ENCODE measurements at places on chromosomes 16 and 17.

DNA sequence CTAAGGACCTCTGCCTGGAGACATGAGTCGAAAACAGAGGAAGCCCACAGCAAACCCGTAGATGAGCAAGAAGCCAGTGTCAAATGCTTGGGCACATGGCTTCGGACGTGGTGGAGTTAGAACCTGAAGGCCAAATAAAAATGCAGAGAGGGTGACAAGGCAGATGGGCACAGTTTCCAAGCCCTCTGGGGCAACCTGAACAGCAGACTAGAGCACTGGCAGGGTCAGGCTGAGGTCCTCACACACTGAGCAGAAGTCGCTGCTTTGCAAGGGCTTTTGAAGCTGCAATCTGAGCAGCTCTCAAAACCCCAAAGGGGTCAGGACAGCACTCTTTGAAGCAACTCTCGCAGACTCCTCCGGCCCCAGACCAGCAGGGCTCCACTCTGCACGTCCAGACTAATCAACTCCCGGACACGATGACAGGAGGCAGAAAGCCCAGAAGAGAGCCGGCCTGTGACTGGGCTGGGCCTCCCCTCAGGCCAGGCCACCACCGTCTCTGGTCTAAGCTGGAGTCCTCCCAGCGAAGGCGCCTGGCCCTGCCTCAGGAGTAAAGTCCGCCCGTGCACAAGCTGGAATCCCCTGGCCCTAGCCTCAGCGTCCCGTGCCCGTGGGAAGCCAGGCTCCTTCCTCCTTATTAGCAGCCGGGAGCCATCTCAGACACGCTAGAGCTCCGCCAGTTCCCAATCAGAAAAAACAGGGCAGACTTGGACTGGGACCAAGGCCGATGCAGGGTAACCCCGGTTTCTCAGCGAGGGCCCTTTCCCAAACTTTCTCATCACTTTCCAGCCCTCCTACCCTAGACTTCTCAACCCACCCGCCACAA is 924 bp downstream of the SMARCD2 start:
- DNase-seq: no peak

DNA sequence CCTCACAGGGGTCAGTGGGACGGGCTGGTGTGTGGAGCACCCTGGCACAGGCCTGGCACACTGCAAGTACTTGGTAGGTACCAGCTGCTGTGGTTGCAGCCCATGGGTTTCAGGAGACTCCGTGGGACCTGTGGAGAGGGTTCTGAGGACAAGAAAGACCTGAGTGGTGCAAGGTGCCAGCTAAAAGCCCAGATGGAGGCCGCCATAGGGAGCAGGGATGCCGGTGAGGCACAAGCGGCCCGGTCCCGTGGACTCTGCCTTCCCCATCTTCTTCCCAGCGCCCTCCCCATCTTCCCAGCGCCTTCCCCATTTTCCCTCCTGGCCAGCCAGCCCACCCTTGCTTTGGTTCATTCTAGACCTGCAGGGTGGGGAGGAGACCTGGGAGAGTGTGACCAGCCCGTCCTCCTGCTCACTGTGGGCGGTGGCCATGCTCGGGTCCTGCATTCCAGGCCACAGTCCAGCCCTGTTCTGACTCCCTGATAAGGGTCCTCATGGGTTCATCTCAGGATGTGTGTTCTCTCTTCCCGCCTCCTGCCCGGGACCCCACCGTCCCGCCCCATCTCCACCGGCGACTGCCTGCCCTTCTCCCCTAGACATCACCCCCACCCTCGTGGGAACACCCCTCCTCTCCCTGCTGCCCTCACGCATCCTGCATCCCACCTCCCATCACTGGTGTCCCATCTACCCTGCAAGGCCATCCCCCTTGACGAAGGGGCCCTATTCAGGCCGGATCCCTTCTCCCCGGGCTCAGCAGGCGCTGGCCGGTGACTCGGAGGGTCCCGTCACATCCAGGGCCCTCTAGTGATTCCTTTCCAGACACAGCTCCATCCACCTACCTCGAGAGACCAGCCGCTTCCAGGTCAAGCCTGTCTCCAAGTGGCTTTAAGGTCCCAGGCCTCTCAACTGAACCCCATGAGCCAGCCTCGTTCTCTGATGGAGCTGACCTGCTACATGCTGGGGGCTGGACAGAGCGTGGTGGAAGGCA is 3.4 kb downstream of the ZNF469 start:
- no peak for DNase-seq

DNA sequence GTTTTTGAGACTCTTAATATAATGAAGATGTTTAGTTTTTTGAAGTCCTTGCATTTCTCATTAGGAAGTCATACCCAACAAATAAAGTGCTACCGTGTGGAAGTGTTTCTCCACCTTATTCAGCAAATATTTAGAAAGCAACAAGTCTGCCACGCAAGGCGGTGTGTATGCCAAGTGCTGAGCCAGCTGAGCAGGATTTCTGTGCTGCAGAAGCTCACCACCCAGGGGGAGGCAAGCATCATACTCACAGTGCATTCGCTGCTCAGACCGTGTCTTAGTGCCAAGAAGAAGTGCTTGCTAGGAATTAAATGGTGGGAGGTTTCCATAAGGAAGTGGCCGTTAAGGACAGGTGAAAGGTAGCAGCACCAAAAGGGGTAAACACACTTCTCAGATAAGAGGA is 111.2 kb downstream of the ARHGAP44 start:
- no peak for DNase-seq

GRCh38 chr17:83080858-83081683 is 1.7 kb downstream of the METRNL start:
- DNase-seq: no peak

DNA sequence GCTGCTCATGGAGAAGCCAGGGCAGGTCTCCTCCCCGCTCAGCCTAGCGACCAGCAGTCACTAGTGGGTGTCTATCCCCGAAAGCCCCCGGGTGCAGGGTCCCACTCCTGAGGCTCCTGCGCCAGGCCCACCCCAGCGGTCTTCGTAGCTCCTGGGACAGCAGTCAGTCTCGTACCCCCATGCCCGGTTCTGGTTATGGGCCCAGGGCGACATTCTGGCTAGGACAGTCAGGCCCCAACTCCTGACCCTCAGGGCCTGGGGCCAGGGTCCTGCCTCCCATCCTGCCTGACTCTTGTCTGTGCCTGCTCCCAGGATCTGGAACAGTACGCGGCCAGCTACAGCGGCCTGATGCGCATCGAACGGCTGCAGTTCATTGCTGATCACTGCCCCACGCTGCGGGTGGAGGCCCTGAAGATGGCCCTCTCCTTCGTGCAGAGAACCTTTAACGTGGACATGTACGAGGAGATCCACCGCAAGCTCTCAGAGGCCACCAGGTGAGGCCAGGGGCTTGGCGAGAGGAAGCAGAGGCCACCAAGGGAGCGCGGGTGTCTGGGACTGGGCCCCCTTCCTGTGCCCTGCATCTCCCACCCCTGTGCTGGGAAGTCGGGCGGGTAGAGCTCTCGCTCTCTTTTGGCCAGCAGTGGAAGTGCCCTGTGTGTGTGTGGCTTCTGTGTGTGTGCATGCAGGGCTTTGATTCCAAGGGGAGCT is 2.0 kb downstream of the GPS1 start:
- DNase-seq: no peak

DNA sequence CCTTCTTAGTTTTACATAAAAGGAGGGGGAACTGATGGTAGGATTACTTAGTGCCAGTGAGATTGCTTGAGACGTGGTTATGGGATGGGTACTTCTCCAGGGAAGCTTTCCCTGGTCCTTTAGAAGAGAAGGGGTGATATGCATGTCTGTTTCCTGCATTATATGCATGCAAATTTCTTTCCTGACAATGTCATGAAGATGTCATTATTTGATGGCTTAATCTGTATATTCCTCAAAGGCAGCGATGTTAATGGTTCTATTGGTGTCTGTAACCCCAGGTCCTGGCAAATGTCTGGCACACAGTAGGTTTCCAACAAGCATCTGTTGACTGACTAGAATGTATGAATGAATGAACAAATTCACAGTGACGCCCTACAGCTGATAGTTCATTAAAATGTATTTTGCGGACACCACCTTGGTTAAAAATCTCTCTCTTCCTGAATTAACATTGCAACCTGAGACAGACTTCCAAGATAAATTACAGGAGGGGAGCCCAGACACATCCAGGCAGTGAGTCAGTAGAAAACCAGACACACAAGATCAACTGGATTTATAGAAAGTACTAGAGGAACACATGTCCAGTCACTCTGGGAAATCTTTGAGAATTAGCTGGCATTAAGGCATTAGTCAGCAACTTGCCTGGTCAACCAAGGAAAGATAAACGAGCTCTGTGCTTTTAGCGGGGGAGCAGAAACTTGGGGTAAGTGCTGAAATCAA is 293.4 kb downstream of the XYLT1 start:
- no peak for DNase-seq

DNA sequence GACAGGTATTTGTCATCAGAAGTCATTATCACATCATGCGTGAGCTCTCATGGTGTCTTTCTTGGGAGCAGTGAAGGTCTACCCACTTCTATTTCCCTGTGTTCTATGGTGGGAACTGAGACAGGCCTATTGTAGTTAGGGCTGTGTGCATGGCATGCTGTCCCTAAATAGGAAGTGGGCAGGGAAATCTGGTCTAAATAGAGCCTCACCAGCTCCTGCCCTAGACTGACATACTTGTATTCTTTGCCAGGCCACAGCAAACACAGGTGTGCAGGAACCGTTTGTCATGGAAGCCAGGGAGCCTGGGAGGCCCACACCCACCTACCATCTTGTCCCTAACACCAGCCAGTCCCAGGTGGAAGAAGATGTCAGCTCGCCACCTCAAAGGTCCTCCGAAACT is 10.1 kb downstream of the SLC7A6 start:
- no peak for DNase-seq

- DNase-seq: no peak
These were observed 4.2 kb downstream of the OR3A2 start for GRCh38 chr17:3381957-3382356.

GRCh38 chr17:63774141-63774968 is at the start of gene DDX42:
DDX42 (plus strand) TSS chr17:63774170; CDS start chr17:63787050, 12,880 bp downstream.
- DNase-seq: peak; percentile 87

- DNase-seq: no peak
These were observed 208.1 kb upstream of the ASIC2 start for GRCh38 chr17:33501185-33501584.

DNA sequence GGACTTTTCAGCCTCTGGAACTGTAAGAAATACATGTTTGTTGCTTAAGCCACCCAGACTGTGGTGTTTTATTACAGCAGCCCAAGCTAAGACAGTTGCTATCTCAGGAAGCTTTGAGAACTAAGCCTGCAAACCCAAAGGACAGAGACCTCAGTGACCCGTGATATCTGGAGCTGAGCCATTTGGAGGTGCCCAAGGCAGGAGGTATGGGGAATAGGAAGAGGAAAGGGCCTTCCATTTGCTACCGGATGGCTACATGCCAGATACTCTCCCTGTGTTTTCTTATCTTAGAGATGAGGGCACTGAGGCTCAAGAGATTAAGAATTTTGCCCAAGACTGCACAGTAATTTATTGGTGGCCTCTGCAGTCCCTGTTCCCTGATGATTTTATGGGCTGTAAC is 622.1 kb upstream of the CDH5 start:
- no peak for DNase-seq

DNA sequence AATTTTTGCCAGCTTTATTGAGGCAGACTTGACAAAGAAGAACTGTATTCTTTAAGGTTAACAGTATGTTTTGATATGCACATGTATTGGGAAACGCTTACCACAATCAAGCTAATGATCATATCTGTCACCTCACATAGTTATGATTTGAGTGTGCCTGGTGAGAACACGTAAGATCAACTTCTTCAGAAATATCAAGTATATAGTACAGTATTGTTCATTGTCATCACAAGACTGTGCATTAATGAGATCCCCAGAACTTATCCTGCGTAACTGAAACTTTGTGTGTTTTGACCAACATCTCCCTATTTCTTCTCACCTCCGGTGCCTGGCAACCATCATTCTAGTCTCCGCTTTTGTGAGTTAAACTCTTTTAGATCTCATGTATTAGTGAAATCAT is 756.4 kb upstream of the EEF2KMT start:
- no peak for DNase-seq

GRCh38 chr16:84925092-84925772 is 86.1 kb downstream of the ZDHHC7 start:
- peak; percentile 52 for DNase-seq

DNA sequence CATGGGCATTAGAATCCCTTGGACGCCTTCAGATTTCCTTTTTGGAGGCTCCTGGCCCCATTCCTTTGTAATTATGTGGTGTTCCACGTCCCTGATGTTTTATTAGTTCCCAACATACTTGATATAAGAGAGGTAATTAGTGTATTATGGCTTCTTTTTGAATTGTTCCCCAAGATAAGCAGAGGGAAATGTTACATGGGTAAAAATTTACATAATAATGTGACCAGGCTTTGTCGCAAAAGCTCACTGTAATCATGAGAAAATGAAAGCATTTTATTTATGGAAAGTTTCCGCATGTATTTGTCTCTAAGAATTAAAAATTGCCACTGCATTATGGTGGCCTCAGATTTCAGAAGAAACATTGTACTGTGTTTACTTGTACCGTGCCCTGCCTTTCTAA is 177.8 kb downstream of the PRKCA start:
- DNase-seq: no peak

- no peak for DNase-seq
These were observed 266.6 kb downstream of the XYLT1 start for GRCh38 chr16:17204206-17204605.

DNA sequence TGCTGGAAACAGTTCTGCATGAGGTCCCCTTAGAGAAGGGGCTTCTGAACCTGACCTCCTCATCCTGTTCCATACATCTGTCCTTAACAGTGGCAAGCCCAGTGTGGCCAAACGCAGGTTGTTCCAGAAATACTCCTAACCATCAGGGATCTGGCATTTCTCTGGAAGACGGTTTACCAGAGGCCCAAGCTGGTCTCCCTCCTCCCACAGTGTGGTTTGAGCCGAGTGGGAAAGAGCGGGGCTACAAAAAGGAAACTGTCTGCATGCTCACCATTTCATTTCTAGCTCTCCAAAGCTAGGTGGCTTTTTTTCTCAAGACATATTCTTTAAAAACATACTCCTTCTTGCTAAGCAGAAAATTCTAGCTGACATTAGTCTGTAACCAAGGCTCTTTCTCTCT is 6.0 kb downstream of the MXRA7 start:
- no peak for DNase-seq

DNA sequence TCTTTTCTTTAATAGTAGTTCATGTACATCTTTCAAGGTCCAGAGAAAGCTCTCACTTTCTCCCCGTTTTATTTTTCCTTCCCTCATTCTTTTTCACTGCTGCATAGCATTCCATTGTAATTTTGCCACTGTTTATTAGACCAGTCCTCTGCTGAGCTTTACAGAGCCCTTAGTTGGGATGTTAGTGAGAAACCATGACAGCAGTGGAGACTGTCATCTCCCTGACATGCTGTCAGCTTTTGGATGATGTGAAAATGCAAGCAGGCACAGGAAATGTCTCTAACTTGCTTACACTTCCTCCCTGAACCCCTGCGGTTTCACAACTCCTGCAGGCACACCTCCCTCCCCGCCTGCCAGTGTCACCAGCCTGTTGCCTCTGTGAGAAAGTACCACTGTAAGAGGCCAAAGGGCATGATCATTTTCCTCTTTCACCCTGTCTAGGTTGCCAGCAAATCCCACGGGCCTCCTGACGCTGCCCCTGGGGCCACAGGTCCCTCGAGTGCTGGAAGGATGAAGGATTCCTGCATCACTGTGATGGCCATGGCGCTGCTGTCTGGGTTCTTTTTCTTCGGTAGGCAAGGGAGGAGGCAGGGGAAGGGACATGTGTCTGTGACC is at the start of gene ITGAL:
Gene ITGAL, plus strand, starts transcription at position 415 of the 615 bp plus-strand sequence. Its CDS starts 96 bp downstream, at position 511.
- DNase-seq: peak; percentile 82

GRCh38 chr16:27363797-27364196 is 38.2 kb upstream of the IL21R start:
- no peak for DNase-seq

GRCh38 chr17:10457952-10458351 is 11.4 kb downstream of the MYH4 start:
- no peak for DNase-seq

- DNase-seq: no peak
These were observed 36.2 kb upstream of the MAP3K14 start for GRCh38 chr17:45353043-45353442.

All from effector memory CD8-positive, alpha-beta T cell (primary cell).